ENCODE measurements at places on chromosomes 11 and 22. TPM values are rescaled to one million over a fixed set of nuclear protein-coding genes. Genes with fewer than 3 reads are reported as not detected.

GRCh38 chr11:61488651-61489291 is 19.8 kb upstream of the LRRC10B start:
- peak overlapping the region; percentile 95 for H3K27ac ChIP-seq
- H3K27me3 ChIP-seq = peaks cover 7% of the 10 kb centered on the region
- H3K4me3 ChIP-seq = peak overlapping the region; percentile 50
- DNase-seq = peak; percentile 76
- peaks cover 42% of the 10 kb centered on the region for H3K4me1 ChIP-seq

- H3K4me3 ChIP-seq = no peak overlapping the region
- peaks cover 24% of the 10 kb centered on the region for H3K4me1 ChIP-seq
- DNase-seq = no peak
Observed at GRCh38 chr11:108198833-108199232, 23.6 kb downstream of the NPAT start.

DNA sequence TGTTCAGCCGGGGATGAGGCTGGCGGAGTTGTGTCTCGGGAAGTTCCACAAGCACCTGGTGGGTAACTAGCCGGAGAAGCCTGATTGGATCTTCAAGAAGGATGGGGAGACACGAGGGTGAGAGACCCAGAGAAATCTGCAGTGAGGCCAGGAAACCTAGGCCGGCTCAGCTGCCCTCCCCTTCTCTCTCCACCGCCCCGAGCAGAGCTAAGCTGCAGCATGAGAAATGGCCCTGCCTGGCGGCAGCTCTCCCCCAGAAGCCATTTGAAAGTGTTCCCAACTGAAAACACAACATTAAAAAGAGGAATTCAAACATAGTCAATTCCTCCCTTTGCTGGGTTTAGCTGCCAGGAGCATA is 77.8 kb upstream of the SHISAL1 start:
- no peaks in the 10 kb centered on the region for H3K27me3 ChIP-seq
- H3K36me3 ChIP-seq = no peaks in the 10 kb centered on the region
- peaks cover 12% of the 10 kb centered on the region for H3K4me1 ChIP-seq
- no peak overlapping the region for H3K27ac ChIP-seq
- H3K4me3 ChIP-seq = no peak overlapping the region
- DNase-seq = peak; percentile 7

- no peak overlapping the region for H3K4me3 ChIP-seq
- DNase-seq = no peak
- H3K27me3 ChIP-seq = peaks cover 5% of the 10 kb centered on the region
- no peak overlapping the region for H3K27ac ChIP-seq
Observed at GRCh38 chr11:129699711-129700304, 115.8 kb upstream of the TMEM45B start.

HBB gene
- not detected for total RNA-seq

PDGFB gene
- total RNA-seq = 9.2 TPM

Measured in WTC11 (cell line).